DMS79 treated with DMSO at 0.1 percent for 48 hours (cell line): ENCODE measurements at places on chromosomes 5 and 9.

DNA sequence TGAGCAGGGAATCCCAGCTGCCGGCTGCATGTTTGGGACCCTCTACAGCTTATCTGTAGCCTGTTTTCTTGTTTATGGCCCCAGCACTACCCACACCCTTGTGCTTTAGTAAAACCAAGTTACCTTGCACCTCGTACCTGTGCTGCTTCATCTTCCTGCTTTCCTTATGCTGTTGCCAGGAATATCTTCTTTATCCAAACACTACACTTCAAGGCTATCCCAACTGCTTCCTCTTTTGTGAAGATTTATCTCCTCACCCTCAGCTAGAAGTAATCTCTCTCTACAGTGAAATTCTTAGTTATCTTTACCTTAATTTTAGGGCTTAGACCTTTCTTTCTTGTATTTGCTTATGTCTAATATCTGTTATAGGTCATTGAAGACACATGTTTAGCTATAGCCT is 171.1 kb downstream of the KDM4C start:
- DNase-seq = no peak

- DNase-seq = no peak
Observed at GRCh38 chr5:83827111-83827557, 106.5 kb upstream of the HAPLN1 start.

DNA sequence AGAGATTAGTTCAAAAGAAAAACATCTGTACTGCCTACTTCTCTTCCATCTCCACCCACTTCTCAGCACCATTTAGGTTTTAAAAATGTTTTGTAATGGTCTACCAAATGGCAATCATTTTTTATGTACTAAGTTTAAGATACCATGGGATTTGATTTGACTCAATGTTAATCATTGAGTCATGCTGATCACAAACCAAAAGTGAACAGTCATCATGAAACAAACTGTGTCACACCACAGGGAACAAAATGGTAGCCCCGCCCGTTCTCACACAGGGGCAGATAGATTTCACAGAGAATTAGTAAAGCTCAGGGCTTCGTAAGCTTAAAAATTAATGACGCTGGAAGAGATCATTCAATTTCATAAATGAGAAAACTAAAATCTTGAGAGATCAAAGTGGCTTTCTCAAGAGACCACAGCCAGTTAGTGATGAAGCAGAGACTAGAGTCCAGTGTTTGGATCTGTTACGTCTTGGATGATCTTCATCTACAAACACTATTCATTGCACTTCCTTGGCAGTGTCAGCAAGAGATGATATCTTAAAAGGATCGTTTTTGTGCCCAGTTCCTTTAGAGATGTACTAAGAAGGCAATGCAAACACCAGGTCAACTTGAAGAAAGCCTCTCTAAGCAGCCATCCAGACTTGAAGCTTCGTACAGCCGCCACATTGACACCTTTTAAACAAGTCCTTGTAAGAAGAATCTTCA is 33.9 kb upstream of the TRIO start:
- DNase-seq = no peak

- no peak for DNase-seq
Observed at GRCh38 chr9:96084331-96084734, 208.8 kb downstream of the ERCC6L2 start.

DNA sequence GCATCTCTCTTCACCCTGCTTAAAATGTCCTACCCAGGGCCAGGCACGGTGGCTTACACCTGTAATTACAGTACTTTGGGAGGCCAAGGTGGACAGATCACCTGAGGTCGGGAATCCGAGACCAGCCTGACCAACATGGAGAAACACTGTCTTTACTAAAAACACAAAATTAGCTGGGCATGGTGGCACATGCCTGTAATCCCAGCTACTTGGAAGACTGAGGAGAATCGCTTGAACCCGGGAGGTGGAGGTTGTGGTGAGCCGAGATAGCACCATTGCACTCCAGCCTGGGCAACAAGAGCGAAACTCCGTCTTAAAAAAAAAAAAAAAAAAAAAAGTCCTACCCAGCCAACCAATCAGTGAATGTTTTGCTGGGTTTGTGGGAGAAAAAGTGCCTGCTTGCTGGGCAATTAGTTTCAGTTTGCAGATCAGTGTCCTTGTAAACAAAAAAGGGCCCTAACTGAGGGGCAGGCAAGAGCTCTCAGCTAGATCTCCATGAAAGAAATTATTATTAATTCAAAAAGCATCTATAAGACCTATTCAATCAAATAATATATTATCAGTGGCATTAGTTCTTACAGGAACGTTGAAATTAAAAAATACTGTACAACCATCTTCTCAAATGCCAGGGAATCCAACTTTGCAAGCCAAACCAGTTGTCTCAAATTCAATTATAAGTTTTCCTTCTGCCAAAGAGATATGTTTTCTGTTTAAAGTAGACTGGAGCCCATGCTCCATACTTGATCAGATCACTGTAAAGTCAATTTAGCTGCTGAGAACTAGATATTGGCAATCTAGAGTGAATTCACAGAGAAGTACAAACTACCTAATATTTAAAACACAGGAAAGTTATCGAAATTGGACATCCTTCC is 3.9 kb downstream of the MEGF9 start:
- peak; percentile 22 for DNase-seq

DNA sequence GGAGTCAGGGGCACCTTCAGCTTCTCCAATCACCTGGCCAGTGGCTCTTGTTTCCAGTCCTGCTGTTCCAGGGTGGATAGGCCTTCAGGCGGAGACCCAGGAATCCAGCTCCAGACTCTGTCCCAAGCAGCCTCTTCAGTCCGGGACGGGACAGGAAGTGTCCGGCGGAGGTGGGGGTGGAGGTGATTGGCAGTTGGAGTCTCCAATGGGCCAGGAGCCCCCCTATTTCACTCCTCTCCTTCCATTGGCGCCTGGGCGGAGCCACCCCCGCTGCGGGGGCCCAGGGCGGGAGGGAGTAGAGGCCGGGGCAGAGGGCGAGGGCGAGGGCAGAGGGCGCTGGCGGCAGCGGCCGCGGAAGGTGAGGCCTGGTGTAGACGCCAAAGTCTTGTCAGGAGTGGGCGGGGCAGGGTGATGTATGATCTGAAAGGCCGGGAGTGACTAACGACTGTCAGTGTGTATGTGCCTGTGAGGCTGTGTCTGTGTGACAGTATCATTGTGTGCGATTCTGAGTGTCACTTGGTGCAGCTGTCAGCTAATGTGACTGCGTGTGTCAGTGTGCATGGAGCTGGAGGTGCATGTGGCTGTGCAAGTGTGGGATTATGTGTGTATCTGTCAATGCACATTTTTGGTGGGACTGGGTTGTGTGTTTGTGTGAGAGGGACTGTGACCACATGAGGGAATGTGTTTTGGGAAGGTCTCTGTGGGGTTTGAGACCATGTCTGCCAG is at the start of gene IL11RA:
TSS of gene IL11RA (plus strand) at position 310 of the 726 bp plus-strand sequence. CDS start 3,033 bp downstream, outside the sequence.
- DNase-seq = no peak

DNA sequence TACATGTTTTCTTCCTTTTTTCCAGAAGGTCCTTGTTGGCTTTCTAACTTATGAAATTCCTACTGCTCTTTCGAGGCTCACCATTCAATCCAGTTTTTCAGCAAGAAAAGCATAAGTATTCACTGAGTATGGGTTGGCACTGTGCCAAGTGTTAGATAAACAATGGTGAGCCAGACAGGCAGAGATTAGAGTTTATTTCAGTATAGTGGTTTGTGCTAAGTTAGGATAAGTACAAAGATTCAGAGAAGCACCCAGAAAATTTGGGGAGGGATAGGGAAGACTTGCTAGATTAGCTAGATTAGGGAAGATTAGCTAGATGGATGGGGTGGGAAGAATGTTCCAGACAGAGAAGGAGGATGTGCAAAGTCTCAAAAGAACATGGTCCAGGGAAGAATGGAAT is 122.9 kb downstream of the OXCT1 start:
- DNase-seq = peak; percentile 12

- DNase-seq = peak; percentile 54
Observed at GRCh38 chr5:73311291-73312110, 137.1 kb downstream of the FOXD1 start.

DNA sequence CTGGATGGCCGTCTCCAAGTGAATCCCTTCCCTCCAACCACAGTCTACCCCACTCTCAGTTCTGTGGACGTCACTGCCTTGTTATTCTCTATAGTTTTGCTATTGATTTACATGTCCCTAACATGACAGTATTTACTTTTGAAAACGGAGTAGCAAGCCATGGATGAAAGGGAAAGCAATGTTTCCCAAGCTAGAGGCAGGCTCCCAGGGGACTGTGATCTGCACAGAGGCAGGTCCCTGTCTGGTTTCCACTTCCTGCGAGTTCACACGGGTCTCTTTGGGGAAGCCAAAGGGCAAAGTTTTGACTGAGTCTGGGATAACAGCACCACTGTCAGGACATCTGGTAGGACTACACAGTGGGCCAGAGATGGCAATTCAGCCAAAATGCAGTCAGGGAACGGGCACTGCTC is 12.7 kb downstream of the C9orf153 start:
- DNase-seq = no peak

GRCh38 chr5:88555674-88556073 is 287.0 kb upstream of the TMEM161B start:
- DNase-seq = no peak

DNA sequence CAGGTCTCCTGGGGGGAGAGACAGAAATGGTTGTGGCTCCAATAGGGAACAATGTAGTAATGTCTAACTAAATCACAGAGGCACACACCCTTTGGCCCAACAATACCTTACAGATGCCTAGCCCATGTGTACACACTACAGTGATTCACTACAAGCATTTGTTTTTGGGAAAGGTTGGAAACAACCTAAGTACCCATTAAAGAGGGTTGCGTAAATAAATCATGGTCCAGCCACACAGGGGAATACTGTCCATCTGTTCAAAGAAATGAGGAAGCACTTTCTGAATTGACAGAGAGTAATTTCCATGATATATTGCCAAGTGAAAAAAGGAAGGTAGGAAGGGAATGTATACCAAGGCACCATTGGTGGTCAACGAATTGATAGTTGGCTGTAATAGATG is 22.0 kb upstream of the GTF3C5 start:
- no peak for DNase-seq

DNA sequence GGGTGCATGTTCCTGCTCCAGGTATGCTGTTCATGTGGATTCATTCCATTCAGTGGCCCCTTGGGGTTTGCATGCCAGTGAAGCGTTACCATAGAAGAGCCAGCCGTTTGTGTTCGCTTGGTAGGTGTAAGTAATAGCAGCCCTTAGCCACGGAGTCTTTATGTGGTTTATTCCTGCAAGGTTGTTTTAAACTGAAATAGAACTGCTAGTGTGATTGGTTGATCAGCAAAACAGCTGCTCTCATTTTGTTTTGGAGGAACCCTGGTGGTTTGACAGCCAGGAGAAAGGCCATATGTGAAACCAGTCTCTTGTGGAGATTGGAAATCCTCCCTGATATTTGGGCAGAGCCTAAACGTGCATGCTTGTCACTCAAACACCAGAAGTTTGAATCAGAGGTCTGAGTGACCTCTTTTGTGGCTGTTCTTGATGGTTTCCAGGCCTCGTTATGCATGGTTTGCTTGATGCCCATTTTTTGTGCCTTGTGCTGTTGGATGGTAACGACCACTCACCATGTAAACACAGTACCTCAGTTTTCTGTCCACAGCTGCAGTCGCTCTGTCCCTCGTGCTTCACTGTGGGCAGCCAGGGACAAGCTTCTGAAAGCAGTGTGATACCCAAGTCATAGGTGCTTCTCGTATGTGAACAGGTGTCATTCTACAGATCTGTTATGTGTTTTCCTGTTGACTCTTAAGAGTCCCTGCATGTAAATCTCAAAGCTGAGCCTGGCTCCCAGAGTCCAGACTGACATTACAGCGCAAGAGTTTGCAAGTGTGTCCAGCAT is 58.3 kb upstream of the NXNL2 start:
- peak; percentile 67 for DNase-seq
